ENCODE measurements at places on chromosomes 12 and 14.
A peak's percentile ranks its signal among the peaks of the same experiment; 100 is the strongest.

DNA sequence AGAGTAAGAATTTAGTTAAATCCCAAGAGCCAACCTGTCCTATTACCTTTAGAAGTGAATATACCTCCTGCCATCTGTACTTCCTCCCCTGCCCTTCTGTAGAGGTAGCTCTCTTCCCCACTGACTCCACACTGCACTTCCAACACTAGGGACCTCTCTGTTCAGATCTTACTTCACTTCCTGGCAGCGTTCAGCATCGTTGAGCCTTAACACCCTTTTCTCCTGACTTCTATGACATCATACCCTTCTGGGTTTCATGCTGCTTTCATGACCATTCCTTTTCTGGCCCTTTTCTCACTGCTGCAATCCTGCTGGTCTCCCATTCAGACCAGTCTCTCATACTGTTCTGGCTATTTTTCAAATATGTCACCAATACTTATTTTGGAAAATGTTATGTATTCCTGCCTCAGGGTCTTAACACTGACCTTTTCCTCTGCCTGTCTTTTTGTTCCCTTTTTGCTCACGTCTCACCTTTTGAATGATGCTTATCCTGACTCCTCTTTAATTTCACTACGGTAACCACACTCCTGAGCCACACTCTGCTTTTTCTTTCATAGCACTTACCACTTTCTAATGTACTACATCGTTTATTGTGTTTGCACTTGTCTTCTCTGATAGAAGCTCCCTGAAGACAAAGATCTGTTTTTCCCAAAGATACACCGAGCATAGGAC is 67.6 kb downstream of the PLEKHA5 start:
- DNase-seq: peak; percentile 45

DNA sequence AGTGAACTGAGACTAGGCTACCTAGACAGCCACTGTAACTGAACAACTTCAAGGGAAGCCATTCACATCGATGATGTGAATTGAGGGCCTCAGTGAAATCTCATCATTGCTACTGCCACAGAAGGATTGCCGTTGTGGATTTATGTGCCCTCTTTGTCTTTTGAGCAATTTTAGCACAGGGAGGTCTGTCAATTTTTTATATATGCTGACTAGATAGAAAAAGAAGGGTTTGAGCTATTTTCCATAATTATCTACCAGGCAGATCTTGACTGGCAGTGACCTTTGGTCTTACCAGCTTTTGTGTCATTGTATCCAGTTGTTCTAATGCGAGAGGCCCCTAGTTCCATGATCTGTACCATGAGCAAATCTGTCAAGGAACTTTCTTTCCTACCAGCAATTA is 179.4 kb downstream of the ERC1 start:
- no peak for DNase-seq

DNA sequence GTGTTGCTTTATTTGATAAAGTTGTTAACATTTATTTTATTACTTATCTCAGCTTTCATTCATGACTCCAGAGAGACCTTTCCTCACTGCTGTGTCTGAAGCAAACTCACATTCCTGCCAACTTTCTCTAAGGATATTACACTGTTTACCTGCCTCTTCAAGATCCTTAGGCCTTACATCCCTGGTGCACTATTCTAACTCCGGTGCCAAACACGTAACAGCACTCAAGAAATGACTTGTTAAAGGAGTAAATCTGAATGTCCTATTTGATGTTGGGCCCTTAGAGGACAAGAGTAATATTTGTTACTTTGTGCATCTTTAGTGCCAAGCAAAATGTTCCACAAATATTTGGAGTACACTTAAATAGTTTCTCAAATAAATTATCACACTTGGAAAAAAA is 324.1 kb upstream of the FLRT2 start:
- no peak for DNase-seq

- no peak for DNase-seq
Observed at GRCh38 chr14:81535396-81536164, 1.9 kb upstream of the SEL1L start.

- DNase-seq: no peak
Observed at GRCh38 chr14:56208520-56208919, 90.3 kb downstream of the PELI2 start.

- no peak for DNase-seq
Observed at GRCh38 chr14:20440465-20440864, 4.5 kb upstream of the KLHL33 start.

- peak; percentile 79 for DNase-seq
Observed at GRCh38 chr12:12983420-12984035, 16.5 kb downstream of the HEBP1 start.

DNA sequence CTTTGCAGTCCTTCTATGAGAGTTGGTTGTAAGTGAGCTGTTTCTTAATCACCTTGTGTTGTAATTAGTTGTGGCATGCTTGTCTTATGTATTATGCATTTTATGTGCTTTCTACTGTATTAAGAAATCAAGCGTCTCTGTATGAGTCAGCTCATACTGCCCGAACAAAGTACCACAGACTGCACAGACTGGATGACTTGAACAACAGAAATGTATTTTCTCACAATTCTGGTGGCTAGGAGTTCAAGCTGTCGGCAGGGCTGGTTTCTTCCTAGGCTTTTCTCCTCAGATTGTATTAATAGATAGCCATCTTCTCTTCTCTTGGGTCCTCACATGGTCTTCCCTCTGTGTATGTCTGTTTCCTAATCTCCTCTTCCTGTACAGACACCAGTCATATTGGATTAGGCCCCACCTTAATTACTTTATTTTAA is 77.7 kb downstream of the FLRT2 start:
- peak; percentile 80 for DNase-seq

GRCh38 chr14:85040046-85040685 is 489.8 kb upstream of the FLRT2 start:
- DNase-seq: peak; percentile 15

- DNase-seq: no peak
Observed at GRCh38 chr14:103687712-103688111, 27.5 kb downstream of the XRCC3 start.

DNA sequence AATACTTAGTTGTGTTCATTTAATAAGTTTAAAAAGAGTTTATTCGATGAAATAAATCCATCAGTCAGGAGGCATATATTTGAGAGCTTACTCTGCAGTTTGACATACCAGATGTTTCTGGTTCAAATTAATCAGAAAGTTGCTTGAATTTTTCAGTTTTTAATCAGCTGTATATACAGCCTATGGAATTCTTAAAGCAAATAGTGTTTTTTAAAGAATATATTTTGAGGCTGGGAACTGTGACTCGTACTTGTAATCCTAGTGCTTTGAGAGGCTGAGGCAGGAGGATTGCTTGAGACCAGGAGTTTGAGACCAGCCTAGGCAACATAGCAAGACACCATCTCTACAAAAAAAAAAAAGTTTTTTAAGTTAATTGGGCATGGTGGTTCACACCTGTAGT is 112.1 kb downstream of the MON2 start:
- no peak for DNase-seq

DNA sequence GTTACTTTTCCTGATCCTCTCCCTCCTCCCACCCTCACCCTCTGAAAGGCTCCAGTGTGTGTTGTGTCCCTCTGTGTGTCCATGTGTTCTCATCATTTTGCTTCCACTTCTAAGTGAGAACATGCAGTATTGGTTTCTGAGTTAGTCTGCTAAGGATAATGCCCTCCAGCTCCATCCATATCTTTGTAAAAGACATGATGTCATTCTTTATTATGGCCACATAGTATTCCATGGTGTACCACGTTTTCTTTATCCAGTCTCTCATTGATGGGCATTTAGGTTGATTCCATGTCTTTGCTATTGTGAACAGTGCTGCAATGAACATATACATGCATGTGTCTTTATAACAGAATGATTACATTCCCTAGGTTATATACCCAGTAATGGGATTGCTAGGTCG is 51.9 kb upstream of the BBS10 start:
- no peak for DNase-seq

- peak; percentile 39 for DNase-seq
Observed at GRCh38 chr14:23539248-23540140, 12.1 kb downstream of the ZFHX2 start.

GRCh38 chr12:98954506-98954905 is 309.4 kb downstream of the APAF1 start:
- no peak for DNase-seq

GRCh38 chr12:2414810-2415567 is 362.2 kb downstream of the CACNA1C start:
- DNase-seq: peak; percentile 23

- peak; percentile 9 for DNase-seq
Observed at GRCh38 chr12:81797100-81797499, 38.0 kb upstream of the PPFIA2 start.

GRCh38 chr12:62438098-62438692 is 28.4 kb upstream of the MON2 start:
- peak; percentile 76 for DNase-seq
